ENCODE measurements at places on chromosomes 1 and 21.

DNA sequence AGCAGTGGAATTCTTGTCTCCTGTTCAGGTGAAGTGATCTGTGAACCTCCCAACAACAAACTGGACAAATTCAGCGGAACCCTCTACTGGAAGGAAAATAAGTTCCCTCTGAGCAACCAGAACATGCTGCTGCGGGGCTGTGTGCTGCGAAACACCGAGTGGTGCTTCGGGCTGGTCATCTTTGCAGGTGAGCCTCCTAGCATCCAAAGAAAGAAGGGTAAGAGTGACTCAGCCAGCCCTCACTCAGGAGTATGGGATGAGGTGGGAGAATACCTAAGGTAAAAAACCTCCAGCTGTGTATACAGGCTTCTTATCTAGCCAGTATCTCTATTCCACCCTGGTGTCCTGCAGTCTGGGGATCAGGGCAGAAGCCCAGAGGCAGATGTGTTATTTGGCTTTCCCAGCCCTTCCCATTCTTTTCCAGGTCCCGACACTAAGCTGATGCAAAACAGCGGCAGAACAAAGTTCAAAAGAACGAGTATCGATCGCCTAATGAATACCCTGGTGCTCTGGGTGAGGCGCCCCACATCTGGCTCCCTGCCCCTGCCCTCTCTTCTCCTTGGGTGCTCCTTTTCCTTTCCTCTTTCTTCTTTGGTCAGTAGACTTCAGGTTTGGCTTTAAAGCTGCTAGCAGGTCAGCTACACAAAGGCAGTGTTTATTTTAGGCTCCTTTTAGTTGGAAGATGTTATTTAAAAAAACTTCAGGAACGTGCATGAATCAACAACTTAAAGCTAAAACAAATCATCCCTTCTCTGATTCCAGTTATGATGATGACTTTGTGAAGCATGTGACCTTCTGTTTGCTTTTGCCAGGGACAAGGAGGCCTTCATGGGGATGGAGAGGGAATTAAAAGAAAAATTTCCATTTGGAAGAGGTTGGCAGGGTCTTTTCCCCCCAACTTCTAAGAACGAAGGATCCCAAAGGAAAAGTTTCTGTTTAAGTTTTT, 9.0 kb downstream of the ATP8B2 start:
- DNase-seq: no peak

- no peak for DNase-seq
Observed at GRCh38 chr1:219081943-219082925, 91.4 kb upstream of the LYPLAL1 start.

- DNase-seq: no peak
Observed at GRCh38 chr21:35508139-35508888, 459.2 kb upstream of the RUNX1 start.

DNA sequence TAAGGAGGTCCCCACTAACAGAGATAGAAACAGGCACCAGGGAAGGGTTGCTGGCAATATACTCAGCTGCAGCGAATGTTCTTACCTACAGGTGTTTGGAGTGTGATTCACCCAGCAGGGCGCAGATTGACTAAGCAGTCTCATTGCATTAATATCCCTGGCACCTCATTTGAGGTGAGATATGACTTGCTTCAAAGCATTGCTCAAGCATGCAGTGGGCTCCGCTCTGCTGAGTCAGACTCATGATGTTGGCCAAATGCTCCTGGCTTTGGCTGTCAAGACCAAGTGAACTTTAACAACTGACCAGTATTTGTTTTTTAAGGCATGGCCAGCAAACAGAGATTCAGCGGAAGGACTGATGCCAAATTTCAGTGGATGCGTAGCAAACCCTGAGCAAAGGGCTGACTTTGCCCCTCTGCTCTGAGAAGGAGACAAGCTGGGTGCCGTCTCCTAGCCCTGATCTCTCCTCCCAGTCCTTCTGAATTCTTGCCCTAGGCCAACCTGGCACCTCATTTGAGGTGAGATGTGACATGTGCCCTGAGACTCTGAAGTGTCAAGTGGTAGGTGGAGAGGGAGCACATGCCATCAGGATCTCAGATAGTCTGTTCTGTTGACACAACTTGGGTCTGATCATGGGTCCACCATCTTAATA, 187.1 kb upstream of the COA6 start:
- DNase-seq: no peak

DNA sequence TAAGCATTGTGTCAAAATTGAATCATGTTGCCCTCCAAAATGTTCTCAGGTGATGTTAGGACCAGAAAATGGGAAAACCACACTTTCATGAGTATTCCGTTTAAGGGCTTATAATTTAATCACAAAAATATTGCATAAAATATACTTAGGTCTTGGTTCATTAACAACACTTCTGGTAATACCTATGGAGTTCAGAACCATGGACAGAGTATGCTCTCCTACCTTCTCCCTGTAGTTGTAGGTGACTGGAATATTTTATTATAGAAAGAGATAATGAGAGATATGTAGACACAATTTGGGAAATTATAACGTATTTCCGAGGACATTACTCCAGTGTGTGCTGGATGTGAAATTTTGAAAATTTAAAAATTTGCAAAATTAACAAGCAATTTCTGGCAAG, 232.5 kb downstream of the NCAM2 start:
- DNase-seq: no peak

- DNase-seq: no peak
Observed at GRCh38 chr1:31753707-31754349, 10.3 kb downstream of the ADGRB2 start.

DNA sequence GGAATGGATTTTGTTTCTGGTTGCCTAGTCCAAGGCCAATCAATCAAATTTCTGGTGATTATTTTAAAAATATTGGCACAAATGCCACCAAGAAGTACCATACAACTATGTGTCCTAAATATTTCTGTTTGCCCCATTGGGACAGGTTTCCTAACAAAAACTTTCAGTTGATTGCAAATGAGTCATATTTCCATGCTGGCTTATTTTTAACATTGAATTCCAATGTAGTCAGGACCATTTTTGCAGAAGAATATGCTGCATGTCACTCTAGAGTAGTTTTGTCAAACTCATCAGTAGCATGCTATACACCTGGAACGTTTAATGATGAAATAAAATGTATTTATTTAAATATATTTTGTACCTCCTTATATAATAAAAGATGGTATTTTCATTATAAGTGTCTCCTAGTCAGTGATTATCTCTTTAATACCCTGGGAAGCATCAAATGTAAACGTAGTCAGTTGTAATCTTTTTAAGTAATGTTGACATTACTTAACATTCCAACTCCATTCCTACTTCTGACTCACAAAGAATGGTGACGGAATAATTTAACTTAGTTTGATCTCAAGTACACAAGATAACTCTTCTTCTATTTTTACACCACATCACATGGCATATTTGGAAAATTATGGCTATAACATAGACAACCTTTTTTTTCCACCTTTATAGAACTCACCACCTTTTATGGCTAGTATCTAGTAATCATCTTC, 39.0 kb upstream of the USH2A start:
- no peak for DNase-seq

DNA sequence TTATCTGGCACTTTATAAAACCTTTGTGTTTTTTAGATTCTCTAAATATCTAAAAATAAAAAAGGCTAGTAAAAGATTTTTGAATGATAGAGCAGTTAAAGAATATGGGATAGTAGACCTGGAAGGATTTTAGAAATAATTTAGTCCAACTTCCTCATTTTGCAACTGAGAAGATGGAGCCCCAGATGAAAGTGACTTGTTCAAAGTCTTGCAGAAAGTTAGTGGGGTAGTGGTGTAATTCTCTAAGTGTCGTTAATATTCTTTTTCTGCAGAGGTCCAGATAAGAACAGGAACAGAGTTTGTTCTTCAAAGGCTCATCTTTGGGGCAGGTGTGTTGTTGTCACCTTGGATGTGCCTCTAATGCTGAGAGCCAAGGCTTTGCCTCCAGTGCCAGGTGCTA, 159.5 kb downstream of the DISC1 start:
- no peak for DNase-seq
